ENCODE measurements at places on chromosomes 12 and 14.

- no peak for DNase-seq
Observed at GRCh38 chr14:94853920-94854319, 84.0 kb upstream of the GSC start.

GRCh38 chr12:6135071-6135470 lies 10.6 kb upstream of the VWF start:
- DNase-seq = no peak

DNA sequence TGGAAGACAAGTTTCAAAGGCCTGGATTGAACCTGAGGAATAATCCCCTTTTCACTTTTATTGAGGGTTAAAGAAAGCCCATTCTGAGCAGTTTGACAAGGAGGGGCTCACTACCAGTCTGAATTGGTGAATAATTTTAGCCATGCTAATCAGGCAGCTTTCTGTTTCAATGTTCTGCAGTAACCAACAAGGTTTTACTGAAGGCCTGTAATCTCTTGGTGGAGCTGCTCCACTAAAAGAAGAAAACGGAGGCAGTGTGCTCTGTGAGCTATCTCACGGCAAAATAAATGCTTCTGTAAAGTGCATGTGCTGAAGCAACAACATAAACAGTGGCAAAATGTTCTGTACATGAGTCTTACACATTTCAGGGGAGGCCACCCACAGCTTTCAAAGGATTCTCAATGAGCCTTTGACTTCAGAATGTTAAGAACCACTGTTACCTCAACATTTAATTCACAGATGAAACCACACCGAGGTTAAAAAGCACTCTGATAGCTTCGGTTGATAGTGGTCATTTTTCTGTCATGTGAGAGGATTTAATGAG lies 111.2 kb downstream of the LRIG3 start:
- no peak for DNase-seq

- DNase-seq = no peak
Observed at GRCh38 chr14:21095430-21096205, 2.8 kb downstream of the ZNF219 start.

DNA sequence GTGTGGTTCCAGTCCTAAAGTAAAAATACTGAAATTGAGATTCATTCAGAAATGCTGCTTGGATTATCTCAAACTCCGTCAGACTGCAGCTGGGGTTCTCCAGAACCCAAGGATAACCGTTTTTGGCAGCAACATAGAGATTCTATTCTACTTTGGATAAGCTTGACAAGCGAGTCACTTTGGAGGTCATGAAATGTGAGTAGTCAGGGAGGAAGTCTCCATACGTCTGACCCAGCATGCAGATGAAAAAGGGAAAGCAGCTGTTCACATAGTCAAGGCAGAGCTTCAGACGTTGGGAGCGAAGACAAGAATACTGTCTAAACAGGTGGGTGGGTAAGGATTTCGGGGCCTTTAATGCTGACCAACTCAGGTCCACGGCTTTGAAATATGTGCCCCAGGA lies 14.9 kb upstream of the HSP90B1 start:
- no peak for DNase-seq

DNA sequence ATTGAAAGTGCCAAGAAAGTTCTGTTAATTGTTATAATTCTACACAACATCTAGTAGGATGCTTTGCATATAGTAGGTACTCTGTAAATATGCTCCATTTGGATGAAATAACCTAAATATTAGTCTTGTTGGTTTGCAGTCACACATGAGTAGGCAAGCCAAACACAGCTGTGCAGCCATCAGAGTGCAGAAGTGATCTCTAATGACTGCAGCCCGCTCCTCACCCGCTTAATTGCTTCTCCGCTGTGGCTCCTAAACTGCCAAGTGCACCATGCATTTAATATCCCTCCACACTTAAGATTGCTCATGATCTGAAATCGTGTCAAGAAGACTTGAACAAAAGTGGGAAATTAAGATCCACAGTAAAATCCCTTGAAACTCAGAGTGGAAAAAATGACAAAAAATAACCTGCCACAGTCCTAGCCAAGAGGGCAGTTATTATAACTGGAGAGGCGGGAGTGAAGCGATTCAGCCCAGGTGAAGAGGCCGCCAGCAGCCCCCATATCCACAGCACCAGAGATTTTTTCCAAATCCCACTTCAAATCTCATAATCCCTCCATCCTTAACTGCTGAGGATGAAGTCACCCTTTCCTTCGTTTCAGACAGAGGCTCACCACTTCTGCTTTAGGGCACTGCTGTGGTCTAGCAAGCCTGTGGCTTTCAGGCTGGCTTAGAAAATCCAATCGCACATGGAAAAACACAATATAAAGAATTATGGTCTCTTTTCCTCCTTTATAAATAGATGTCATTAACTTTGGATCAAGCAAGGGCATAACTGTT lies 69.5 kb downstream of the TMEM30B start:
- no peak for DNase-seq

- DNase-seq = peak; percentile 24
Observed at GRCh38 chr12:47276621-47277309, 197.0 kb upstream of the AMIGO2 start.

GRCh38 chr12:22799503-22799902 lies 174.5 kb downstream of the ETNK1 start:
- no peak for DNase-seq

GRCh38 chr14:76424359-76424758 lies 48.4 kb downstream of the ESRRB start:
- DNase-seq = no peak

GRCh38 chr12:67305544-67305943 lies 36.4 kb downstream of the CAND1 start:
- DNase-seq = no peak
